ENCODE measurements at places on chromosomes 5 and 9. TPM values are rescaled to one million over a fixed set of nuclear protein-coding genes. Genes with fewer than 3 reads are reported as not detected.

The ARHGEF39 gene
- 7.6 TPM for total RNA-seq

The PDCD1LG2 gene
- 1.1 TPM for total RNA-seq

The ANKRD34B gene
- total RNA-seq = not detected

- no peak for DNase-seq
Measured at GRCh38 chr5:92371171-92371888, 988.2 kb upstream of the ARRDC3 start.

DNA sequence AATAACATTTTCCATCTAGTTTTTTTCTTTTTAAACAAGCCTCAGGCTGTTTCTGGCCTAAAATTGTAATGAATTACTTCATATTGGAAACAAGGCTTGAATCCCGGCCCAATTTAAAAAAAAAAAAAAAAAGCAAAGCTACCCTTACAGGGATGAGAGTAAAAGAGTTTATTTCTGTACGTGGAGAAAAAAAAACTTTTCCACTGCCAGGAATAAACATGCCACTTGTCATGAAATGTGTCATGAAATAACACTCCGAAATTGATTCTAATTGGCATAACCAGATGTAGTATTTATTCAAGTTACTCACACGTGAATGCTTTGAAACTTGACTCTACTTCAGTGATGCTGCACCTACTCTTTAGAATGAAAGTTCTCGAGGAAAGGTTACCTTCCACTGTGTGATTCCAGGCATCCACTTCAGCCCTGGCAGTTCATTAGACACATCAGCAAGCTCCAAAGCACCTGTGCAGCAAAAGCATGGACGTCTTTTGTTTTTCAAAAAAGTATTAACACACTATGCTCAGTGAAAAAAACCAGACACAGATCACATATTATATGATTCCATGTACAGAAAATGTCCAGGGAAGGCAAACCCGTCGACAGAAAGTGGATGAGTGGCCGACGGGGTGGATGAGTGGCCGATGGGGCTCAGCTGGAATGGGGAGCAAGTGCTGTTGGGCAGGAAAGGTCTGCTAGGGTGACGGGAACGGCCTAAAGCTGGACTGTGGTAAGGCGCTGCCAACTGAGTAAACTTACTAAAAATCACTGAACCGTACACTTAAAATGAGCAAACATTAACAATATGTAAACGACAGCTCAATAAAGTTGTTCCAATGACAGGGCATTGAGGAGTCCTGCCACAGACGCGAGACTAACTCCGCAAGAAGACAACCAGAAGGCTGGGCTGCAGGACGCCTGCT is 21.2 kb downstream of the NSUN2 start:
- DNase-seq = no peak

- DNase-seq = no peak
Measured at GRCh38 chr5:78889369-78890140, 95.6 kb downstream of the ARSB start.
